Effector memory CD4-positive, alpha-beta T cell (primary cell): ENCODE measurements at places on chromosomes 5 and 9.

GRCh38 chr9:111965566-111966019 lies 69.0 kb downstream of the UGCG start:
- no peaks in the 10 kb centered on the region for H3K27me3 ChIP-seq
- H3K4me1 ChIP-seq: no peaks in the 10 kb centered on the region
- no peak for DNase-seq
- H3K4me3 ChIP-seq: no peak overlapping the region
- H3K36me3 ChIP-seq: no peaks in the 10 kb centered on the region

DNA sequence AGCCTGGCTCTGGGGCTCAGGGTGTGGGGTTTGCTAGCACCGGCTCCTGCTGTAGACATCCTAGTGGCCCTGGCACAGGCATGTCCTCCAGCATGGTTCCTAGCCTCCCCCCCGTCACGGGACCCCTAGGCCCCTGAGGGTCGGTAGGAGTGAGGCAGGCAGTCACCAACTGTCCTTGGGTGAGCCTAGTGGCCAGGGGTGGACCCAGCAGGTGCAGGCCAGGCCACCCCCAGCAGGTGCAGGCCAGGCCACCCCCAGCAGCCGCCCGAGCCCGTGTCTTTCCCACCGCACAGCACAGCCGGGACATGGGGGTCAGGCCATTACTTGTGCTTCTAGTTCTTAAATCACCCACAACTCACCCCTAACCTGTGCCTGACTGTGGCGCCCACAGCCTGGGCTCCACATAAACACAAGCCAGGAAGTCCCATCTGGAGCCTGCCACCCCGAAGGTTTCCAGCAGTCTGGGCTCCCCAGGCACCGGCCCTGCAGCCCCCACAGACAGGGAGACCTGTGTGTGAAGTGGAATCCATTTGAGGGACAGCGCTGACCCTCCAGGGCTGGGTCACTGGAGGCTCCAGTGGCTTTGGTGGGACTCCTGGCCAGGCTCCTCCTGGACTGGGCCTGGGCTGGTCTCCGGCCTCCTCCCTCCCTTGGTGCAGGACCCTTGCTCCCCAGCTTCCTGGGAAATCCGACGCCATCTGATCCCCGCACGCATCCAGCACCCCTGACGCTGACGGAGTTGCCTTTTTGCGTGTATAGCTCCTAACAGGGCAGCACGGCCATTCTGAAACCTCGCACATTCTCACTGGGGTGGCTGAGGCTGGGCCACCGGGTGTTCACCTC lies 114.1 kb upstream of the LPCAT1 start:
- no peak overlapping the region for H3K4me3 ChIP-seq
- peaks cover 6% of the 10 kb centered on the region for H3K27me3 ChIP-seq
- H3K27ac ChIP-seq: no peak overlapping the region
- DNase-seq: no peak
- peaks cover 4% of the 10 kb centered on the region for H3K4me1 ChIP-seq

DNA sequence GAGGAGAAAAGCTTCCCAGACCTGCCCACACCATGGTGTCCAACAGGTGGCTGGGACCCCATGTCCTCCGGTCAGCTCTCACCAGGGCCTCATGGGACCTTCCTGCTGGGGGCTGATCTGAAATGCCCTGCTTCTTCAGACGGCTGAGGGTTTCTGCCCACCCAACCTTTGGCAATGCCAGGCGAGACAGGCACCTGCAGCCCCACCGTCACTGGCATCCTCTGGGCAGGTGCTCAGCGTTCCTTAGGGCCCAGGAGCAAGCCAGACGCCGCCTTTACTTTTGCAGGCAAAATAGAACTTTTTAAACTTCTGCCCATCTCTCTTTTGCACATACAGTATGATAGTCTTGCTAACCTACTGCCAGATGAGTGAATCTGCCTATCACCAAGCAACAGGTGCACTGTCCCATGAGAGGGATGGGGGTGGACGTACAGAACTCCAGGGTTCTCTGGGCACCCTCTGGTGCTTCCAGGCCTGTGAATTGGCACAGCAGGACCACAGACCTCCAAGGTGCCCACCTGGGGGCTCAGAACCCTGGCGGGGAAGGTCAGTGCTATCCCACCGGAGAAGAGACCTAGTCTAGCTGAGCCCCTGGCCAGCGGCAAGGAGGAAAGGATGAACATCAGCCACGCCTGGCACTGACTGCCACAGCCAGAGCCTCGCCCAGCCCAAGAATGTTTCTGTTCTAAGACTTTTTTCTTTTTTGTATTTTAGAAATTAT lies 7.5 kb downstream of the OBP2B start:
- H3K4me1 ChIP-seq: no peaks in the 10 kb centered on the region
- no peak overlapping the region for H3K4me3 ChIP-seq
- H3K27ac ChIP-seq: no peak overlapping the region
- no peaks in the 10 kb centered on the region for H3K36me3 ChIP-seq
- no peaks in the 10 kb centered on the region for H3K27me3 ChIP-seq

DNA sequence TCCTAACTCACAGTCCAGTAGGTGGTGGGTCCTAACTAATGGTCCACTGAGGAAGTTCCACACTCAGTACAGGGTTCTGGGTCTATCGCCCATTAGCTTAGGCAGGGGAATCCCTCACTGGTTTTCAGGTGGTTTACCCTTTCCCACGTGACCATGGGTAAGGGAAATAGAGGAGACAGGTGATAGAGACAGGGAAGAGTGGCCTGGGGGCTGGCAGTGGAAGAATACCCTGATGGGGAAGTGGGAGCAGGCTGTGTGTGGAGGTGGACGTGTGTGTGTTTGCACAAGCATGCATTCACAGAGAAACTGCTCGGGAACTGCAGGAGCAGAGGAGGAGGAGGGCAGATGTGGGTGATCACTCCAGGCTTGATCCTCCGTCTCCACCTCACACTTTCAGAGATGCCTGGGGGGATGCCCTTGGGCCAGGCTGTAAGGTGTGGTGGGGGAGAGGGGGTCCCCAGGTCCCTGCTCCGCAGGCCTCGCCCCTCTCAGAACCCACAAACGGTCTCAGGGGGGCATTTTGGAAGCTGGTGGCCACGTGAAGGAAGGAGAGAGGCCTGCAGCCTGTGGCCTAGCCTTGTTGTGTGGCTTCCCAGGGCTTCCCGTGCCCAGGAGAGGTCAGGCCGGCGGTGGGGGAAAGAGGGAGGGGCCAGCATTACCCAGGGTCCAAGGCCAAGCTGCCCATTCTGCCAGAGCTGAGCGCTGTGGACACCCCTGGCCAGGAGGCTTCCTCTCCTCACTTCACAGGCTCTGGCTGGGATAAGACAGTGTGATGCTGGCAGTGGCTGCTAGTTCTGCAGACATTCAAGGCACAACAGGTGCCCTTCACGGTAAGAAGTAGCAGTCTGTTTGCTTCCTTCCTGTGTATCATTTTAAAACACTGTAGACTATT lies 80.0 kb downstream of the OTULIN start:
- H3K27ac ChIP-seq: no peak overlapping the region
- H3K4me3 ChIP-seq: no peak overlapping the region
- no peaks in the 10 kb centered on the region for H3K27me3 ChIP-seq
- H3K4me1 ChIP-seq: no peaks in the 10 kb centered on the region
- DNase-seq: no peak

DNA sequence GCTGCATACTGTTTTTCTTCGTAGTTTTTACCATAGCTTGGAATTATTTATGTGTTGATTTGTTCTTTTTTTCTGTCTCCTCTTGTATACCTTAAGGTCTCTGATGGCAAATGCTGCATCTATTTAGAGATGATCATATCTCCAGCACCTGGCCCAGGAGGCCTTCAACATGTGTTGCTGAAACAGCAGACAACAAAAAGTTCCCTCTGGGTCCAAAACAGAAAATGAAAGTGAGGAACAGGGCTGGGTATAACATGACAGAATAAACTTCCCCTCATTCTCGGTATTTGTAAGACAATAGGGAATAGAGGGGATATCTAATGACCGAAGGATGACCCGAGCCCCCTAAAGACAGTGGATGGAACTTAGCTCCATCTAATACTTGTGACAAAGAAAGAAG lies 22.7 kb upstream of the PCSK1 start:
- H3K36me3 ChIP-seq: no peaks in the 10 kb centered on the region
- no peak overlapping the region for H3K27ac ChIP-seq
- no peaks in the 10 kb centered on the region for H3K27me3 ChIP-seq

DNA sequence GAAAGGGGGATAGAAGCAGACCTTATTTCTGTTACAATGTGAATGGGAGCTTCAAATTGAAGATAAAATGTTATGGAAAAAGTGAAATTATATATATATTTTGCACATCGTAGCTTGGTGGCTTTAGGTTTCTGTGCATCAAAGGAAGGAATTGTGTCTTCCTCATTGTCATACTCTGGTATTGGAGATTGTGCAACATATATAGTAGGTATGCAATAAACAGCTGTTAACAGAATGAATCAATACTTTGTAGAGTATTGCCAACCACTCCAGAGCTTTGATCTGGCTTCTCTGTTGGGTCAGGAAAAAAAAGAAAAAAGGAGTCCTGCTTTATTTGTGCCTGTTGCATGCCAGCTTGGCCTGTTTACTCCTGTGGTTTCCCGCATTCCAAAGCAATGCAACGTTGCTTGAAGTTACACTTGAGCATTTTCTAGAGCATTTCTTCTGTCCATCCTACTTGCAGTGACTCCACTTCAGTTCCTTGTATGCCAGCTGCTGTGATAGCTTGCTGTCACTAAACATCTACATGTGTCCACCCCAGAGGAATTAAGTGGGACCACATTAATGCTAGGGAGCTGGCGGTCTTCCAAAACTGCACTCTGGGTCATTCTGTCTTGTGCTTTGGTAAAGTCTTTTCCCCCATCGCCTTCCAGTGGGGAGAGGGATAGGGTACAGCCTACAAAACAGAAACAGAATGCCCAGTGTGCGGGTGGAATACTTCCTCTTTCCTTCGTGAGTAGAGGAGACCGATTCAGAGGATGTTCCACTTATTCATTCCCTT lies 62.0 kb upstream of the MEF2C start:
- H3K4me1 ChIP-seq: no peaks in the 10 kb centered on the region
- no peaks in the 10 kb centered on the region for H3K36me3 ChIP-seq
- DNase-seq: no peak
- no peak overlapping the region for H3K4me3 ChIP-seq

DNA sequence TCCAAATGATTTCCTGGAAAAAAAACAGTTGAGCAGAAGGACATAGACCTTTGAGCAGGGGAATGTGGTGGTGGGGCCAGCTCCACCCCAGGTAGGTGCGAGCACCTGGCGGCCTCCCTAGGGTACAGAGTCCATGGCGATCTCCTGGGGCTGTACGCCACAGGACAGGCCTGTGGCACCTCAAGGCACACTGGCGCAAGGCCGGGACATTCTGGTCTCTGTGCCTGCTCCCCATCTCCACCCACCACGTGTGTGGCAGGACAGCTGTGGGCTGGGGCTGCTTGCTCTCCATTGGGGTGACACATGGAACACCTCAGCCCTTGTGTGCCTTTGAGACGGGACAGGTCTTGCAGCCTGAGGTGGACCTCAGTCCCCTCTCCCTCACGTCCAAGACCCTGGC lies 25.2 kb downstream of the WNK2 start:
- no peaks in the 10 kb centered on the region for H3K27me3 ChIP-seq
- H3K36me3 ChIP-seq: no peaks in the 10 kb centered on the region
- H3K4me3 ChIP-seq: no peak overlapping the region

DNA sequence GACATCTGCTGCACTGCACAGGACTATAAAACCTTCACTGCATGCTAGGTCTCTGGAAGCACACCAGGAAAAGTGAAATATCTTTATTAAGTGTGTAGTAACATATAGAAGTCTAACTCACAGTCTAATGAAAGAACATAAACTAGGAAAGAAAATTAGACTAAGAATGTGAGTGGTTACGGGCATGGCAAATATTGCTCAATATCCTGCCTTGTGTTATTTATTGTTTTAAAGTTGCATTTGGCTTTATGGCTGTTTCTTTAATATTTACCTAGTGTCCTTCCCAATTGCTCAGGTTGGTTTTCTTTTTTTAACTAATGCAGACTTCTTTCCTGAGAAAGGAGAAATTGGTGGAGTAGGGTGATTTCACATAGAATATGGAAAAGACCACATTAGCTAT lies 342.4 kb downstream of the KIAA0825 start:
- DNase-seq: no peak
- H3K4me1 ChIP-seq: no peaks in the 10 kb centered on the region
- no peaks in the 10 kb centered on the region for H3K27me3 ChIP-seq
- H3K36me3 ChIP-seq: no peaks in the 10 kb centered on the region
- H3K27ac ChIP-seq: no peak overlapping the region

GRCh38 chr9:38356851-38357250 lies 35.7 kb upstream of the ALDH1B1 start:
- no peak overlapping the region for H3K27ac ChIP-seq
- no peak overlapping the region for H3K4me3 ChIP-seq
- H3K36me3 ChIP-seq: no peaks in the 10 kb centered on the region

- peaks cover 6% of the 10 kb centered on the region for H3K4me1 ChIP-seq
- peaks cover 6% of the 10 kb centered on the region for H3K27me3 ChIP-seq
- no peaks in the 10 kb centered on the region for H3K36me3 ChIP-seq
- DNase-seq: no peak
- H3K4me3 ChIP-seq: peak overlapping the region; percentile 62
Measured at GRCh38 chr5:132228241-132229035, 785 bp upstream of the P4HA2 start.

GRCh38 chr5:138745268-138745667 lies 8.0 kb upstream of the CTNNA1 start:
- no peaks in the 10 kb centered on the region for H3K27me3 ChIP-seq
- no peaks in the 10 kb centered on the region for H3K36me3 ChIP-seq
- H3K27ac ChIP-seq: no peak overlapping the region
- no peak for DNase-seq
- H3K4me3 ChIP-seq: no peak overlapping the region

DNA sequence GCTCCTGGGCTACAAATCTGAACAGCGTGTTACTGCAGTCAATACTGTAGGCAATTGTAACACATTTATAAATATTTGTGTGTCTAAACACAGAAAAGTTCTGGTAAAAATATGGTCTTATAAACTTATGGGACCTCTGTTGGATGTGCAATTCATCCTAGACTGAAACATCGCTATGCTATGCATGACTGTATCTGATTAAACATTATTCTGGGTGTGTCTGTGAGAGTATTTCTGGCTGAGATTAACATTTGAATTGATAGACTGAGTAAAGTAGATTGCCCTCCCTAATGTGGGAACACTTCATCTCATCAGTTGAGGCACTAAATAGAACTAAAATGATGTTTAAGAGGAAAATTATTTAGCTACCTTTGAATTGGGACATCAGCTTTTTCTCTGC lies 24.3 kb upstream of the PRDM9 start:
- H3K36me3 ChIP-seq: no peaks in the 10 kb centered on the region
- no peak for DNase-seq
- H3K27me3 ChIP-seq: no peaks in the 10 kb centered on the region
- H3K4me3 ChIP-seq: no peak overlapping the region
- H3K27ac ChIP-seq: no peak overlapping the region

DNA sequence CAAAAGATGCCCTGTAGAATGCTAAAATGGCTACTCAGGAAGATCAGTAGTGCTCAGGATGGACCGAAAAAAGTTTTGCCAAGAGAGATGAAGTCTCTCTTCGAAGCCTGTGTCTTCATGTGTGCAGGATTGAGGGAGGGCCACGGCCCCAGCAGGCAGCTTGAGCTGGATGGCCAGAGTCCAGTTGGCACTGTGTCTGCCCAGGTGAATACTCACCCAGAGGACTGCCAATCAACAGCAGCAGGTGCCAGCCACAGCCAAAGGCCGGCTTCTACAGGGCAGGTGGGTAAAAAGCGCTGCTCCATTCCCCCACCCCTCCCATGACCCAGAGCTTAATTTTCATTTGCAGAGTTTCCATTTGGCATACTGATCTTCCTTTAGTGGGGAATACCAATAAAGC lies 287.9 kb upstream of the ZNF608 start:
- no peak overlapping the region for H3K27ac ChIP-seq
- H3K36me3 ChIP-seq: no peaks in the 10 kb centered on the region
- no peak overlapping the region for H3K4me3 ChIP-seq

- H3K27ac ChIP-seq: no peak overlapping the region
- H3K27me3 ChIP-seq: no peaks in the 10 kb centered on the region
- no peak overlapping the region for H3K4me3 ChIP-seq
- DNase-seq: no peak
- H3K36me3 ChIP-seq: no peaks in the 10 kb centered on the region
Measured at GRCh38 chr9:75390951-75391350, 302.6 kb downstream of the OSTF1 start.
